ENCODE measurements at places on chromosomes 2 and 18.

DNA sequence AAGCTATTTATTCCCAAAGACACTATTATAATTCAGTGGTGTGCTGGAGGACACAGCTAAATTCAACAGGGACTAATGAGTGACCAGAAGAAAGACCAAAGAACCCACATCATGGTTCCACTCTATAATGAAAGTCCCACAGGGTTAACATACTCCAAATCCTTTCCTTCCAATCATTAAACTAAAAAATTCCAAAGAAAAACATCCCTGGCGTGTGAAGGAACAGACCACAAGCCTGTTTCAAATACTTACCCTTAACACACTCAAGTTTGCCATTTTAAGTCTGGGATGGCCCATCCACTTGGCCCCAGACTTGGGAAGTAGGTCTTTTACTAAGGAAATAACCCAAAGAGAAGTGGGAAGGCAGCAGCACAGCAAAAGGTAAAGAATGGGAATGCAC lies 150.1 kb upstream of the CCDC150 start:
- DNase-seq: no peak

- no peak for DNase-seq
Measured at GRCh38 chr2:54914637-54915036, 135.6 kb downstream of the RTN4 start.

DNA sequence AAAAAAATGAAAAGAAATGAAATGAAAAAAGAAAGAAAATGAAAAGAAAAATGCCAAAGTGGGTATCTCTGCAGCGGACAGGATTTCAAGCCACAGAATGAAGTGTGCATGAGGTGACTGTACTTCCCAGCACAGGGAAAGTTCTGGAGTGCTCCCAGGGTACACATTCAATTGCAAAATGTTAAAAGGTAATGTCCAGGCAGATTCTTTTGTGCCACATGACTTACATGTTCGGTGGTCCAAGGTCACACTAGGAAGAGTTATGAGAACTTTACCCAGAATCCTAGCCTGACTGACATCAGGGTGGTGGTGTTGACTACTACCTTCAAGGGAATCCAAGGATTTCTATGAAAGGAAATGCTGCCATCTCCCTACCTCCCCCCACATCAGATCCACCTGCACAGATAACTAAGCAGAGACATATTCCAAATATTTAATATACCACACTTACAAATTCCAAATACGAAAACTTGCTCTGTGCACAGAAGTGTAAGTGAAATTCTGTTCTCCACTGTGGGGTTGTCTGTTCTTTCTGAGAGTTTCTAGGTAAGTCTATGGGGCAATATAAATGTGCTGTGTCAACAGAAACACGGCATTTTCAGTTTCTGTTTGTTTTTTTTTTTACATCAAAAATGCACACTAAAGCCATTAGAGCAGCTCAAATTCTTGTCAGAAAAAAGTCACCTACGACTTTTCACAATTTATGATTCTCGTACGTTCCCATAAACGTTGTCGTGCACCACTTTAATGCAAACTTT lies 56.6 kb downstream of the CABYR start:
- DNase-seq: no peak

- DNase-seq: no peak
Measured at GRCh38 chr2:203971251-203971650, 34.7 kb downstream of the ICOS start.

- no peak for DNase-seq
Measured at GRCh38 chr2:216388046-216388884, 16.0 kb upstream of the MARCHF4 start.

DNA sequence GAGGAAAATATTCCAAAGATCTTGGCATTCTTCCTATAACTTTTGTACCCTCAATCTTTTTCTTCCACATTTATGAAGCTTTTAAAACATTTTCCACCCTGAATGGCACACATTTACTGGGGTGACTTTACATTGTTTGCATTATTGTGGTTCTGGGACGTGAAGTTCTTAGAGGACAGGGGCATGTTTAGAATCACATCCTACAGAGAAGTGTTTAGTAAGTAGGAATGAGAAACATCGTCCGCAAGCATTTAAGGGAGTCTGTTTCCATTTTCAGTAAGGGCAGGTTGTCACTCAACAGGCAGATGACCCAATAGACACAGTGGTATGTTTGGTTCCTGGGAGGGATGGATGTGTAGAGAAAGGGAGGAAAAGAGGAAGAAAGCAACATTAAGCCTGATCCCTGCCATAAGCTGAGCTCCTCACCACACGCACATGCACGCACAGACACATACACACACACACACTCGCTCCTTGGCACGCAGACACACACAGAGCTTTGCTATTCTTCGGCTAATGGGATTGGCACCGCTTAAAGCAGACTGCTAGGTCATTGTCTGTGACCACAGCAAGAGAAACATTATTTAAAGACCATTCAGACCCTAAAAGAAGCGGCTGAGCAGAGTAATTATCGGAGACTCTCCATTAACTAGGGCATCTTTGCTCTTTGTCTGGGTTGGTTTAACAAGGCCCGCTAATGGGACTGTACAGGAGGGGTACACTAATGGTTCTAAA lies 14.2 kb upstream of the PLEKHM3 start:
- DNase-seq: no peak

GRCh38 chr2:106638043-106638442 lies 150.9 kb downstream of the CD8B2 start:
- DNase-seq: peak; percentile 33

GRCh38 chr18:3654442-3655253 lies 204.7 kb downstream of the TGIF1 start:
- DNase-seq: no peak

DNA sequence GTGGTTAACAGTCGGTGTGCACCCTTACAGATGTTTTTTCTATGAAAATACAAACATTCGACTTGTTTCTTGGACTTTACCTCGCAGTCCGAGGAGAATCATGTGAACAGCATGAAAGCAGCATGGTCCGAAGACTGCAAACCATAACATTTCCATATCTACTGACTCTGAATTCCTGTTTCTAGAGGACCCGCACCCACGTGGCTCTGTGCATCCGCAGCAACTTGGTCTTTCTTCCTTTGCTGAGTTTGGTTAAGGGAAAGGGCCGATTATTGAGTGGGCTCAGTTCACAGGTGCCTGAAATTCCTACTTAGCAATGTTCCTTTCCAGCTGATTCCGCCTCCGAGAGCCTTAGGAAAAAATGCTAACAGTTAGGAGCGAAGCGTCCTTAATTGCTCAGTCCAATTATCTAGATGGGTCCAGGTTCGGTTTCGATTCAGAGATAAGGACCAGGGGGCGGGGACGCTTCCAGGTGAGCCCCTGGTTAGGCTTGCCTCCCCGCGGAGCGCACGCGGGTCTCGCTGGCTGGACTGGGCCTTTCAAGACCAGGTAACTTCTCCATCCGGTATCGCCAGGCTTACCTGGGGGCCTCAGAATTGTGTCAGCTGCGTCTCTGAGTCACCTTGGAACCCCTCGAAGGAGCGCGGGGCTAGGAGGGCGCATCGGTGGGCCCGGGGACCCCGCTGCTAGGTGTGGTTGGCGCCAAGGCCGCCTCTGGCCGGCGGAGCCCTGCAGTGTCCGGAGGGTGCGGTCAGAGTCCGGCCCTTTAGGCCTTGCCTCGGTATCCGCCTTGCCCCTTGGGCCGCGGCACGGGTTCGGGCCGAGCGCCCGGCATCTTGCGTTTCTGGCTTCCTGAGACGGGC lies 1.1 kb upstream of the B3GNT2 start:
- no peak for DNase-seq

DNA sequence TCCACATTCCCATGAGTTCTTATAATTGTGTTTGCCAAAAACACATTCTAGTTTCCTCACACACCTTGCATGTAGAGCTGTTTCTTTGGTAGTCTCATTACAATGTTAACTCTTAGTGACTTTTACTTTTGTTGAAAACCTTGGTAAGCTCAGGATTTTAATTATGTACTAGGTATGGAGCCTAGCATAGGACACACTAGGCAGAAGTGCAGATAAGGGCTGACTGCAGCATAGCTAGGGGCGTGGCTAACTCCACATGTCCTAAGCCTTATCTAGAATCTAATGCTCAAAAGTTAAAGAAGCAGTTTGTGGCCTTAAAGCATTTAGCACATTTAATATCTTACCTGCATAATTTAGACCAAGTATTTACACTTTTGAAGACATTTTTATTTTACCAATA lies 153.7 kb upstream of the FBXO11 start:
- DNase-seq: no peak

DNA sequence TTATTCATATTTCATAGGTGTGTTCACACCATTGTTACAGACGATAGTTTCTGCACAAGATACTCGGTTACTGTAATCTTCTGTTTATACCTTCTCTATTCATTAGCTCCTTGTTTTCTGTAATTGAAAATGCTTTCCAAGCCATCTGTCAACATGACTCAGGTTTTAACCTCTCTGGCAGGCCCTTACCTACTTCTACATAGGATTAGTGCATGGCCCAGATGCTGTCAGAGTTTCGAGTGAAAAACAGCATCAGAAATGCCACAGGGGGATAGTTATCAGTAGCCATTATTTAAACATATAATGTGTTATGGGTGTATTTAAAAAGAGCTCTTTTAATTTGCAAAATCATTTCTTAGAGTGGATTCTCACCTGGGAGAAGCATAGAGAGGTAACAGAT lies 596.4 kb downstream of the FBXO15 start:
- no peak for DNase-seq

- DNase-seq: no peak
Measured at GRCh38 chr2:218893349-218894150, 12.9 kb downstream of the WNT10A start.

- DNase-seq: no peak
Measured at GRCh38 chr2:151204756-151205155, 56.9 kb downstream of the RBM43 start.

- no peak for DNase-seq
Measured at GRCh38 chr2:138581909-138582308, 80.3 kb downstream of the SPOPL start.

- no peak for DNase-seq
Measured at GRCh38 chr2:148646231-148646559, 1.6 kb downstream of the EPC2 start.

GRCh38 chr2:128781585-128782385 lies 463.1 kb upstream of the HS6ST1 start:
- no peak for DNase-seq

- DNase-seq: no peak
Measured at GRCh38 chr18:9135081-9135911, 1.3 kb upstream of the ANKRD12 start.

GRCh38 chr2:122261911-122262310 lies 506.5 kb downstream of the TSN start:
- no peak for DNase-seq

DNA sequence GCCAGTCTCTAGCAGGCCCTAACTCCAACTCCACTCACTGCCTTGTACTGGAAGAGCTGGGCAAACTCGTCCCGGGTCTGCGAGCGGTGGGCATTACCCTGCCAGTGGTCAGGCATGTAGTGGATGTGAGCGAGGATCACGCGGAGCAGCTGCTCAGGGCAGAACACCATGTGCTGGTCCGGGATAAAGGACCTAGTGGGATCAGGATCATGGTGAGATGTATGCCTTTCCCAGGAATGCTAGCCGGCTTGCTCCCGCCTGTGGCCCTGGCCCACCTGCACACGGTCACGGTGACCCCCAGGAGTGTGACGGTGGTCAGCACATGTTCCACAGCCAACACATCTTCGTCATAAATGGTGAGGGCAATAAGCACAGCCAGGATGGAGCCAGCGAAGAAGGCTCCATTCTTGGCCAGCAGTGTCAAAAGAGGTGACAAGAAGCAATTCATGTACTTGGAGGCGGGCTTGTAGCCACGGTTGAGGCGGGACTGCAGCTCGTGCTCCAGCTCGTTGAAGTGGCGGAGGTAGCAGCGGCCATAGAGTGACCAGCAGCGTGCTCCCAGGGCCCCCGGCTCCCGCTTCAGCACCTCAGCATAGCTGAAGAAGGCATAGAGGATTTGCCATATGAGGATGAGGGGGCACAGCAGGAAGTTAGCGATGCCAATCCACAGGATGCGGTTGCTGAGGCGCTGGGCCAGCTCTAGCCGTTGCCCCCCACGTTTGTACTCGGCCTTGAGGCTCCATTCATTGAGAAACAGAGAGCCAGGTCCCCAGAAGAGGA lies 5.3 kb upstream of the ABCB6 start:
- DNase-seq: no peak

GRCh38 chr2:85154048-85154753 lies 21.0 kb downstream of the TCF7L1 start:
- DNase-seq: no peak

DNA sequence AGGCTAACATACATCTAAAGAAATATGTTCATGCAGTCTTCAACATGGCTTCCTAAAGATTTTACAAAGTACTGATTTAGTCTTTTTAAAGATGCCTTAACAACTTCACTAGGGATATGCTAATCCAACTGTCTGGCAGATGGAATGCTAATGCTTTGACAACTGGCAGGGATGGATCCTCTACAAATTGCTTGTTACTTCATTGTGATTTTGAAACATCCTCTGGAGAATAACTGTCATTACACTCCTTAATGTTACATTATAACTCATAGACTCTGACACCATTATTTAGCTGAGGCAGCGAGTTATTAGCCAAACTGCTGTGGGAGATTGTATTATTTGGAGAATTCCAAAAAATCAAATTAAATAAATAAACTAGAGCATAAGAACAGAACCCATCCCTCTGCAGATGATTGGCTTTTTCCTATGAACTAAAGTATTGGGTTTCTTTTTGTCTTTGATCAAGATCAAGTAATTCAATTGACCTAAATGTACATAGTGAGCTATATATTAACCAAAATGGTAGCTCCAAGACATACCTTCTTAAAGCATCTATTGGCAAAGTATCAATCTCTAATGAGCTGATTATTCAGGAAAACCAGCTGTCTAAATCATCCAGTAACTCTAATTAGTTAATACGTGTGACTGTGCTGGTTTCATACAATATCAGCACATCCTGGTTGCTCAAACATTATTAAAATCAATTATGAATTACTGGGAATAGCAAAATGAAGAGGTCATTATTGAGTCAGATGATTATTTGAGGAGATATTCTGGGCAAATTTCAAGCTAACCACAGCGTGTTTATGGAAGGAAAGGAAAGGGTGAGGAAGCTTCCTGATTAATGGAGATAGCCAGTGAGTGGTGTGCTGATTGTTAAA lies 321.3 kb upstream of the TFPI start:
- DNase-seq: no peak

DNA sequence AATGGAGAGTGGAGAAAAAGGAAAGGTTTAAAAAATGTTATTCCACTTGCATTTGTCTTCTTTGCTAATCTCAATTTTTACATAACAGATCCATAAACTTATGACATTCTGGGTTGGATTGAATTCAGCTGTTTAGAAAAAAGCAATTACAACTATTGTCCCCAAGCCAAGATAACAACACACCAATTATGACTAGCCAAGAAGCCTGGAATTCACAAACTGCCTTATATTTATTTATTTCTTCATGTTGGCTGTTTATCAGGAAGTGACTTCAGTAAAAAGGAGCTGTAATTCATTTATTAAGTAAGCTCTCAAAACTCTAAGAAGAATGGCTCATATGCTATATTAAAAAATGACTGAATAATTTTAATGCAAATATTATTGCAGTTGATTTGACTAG lies 137.4 kb downstream of the CALCRL start:
- peak; percentile 56 for DNase-seq

All from renal pelvis (tissue), 12 donors.